ENCODE measurements at places on chromosomes 6 and 20. TPM values are rescaled to one million over a fixed set of nuclear protein-coding genes. Genes with fewer than 3 reads are reported as not detected.

Gene IRAK1BP1
- total RNA-seq, result 3.4 TPM

Gene NRSN1
- not detected for total RNA-seq

Gene NCOA5
- total RNA-seq, result 21.7 TPM

Gene LPA
- total RNA-seq, result not detected

- DNase-seq, result no peak
Measured at GRCh38 chr6:154117485-154117884, 78.4 kb downstream of the OPRM1 start.

GRCh38 chr6:31528307-31528777 is 420 bp upstream of the MCCD1 start:
- no peak for DNase-seq

DNA sequence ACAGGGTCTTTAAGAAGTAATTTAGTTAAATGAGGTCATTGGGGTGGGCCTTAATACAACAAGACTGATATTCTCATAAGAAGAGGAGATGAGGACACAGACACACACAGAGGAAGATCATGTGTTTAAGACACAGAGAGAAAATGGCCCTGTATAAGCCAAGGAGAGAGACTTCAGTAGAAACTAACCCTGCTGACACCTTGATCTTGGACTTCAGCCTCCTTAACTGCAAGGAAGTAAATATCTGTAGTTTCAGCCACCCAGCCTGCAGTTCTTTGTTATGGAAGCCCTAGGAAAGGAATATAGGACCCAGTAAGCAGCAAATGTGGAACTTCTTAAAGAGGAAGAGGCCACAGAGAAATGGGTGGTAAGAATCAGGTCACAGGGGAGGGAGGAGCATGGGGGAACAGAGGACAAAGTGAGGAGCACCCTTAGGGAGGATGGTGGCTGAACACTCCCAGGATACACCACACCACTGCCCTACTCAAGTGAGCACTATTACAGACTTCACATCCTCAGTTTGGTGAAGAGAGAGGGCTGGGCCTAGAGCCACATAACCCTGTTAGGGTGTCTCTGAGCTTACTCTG is 762 bp downstream of the SIRPB1 start:
- DNase-seq, result no peak

- no peak for DNase-seq
Measured at GRCh38 chr6:113980937-113981554, 10.1 kb upstream of the HDAC2 start.

GRCh38 chr6:49468042-49468441 is 4.9 kb downstream of the CENPQ start:
- DNase-seq, result no peak

GRCh38 chr20:58511861-58512260 is 3.3 kb downstream of the APCDD1L start:
- peak; percentile 64 for DNase-seq

GRCh38 chr6:56868687-56869086 is 86.2 kb upstream of the BEND6 start:
- DNase-seq, result peak; percentile 91

DNA sequence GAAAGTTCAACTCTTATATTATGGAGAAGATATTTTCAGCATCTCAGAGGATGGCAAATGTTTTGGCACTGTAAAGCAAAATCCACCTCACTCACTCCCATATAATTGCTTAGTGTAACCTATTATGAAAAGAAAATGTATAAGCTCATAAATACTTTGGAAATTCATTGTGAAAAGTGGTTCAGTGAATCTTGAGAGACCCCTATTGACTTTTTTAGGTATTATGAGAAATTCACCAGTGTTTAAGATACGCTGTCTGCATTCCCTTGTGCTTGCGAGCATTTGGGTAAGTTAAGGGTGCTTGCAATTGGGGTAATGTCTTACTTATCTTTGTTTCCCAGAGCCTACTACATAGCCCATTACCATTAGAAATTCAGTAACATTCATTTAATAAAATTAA is 66.3 kb upstream of the BMP5 start:
- no peak for DNase-seq

- DNase-seq, result peak; percentile 58
Measured at GRCh38 chr20:54231036-54231435, 23.1 kb downstream of the PFDN4 start.

DNA sequence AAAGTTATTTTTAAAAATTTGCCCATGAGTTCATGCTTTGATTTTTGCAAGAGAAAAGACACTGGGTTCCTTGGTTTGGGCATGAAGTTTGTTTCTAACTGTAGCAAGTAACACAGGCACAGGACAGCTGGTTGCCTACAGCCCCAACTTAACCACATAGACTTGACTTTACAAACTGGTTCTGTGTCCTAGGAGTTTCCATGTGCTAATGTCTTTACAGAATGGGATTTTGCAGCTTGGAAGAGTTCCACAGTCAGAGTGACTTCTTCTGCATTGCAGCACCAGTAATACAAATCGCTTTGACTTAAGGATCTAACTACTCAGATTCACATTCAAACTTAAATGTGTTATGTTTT is 44.3 kb downstream of the OR2B2 start:
- DNase-seq, result peak; percentile 43

- no peak for DNase-seq
Measured at GRCh38 chr6:44064948-44065272, 62.3 kb downstream of the MRPL14 start.
